ENCODE measurements at places on chromosomes 13 and 19.

GRCh38 chr13:24110011-24110410, 50.5 kb upstream of the SPATA13 start:
- no peak for DNase-seq

DNA sequence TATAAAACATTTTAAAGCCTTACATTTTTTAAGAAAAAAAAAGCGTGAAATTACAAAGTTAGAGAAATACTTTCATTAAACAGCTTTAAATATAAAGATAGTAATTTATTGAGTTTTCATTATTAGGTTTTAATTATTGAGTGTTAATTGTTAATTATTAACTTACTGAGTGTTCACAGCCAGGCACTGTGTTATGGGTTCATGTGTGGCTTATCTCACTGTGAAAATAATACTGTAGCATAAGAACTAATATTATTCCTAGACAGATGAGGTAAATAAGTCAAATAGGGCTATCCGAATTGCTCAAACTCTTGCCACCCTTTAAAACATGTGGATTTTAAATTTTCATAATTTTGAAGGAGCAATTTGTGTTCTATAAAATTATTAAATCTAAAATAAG, 956.1 kb upstream of the PCDH20 start:
- no peak for DNase-seq

GRCh38 chr13:111482126-111482525, 161.7 kb downstream of the TEX29 start:
- DNase-seq = no peak

GRCh38 chr13:89163096-89163495, 1491.9 kb downstream of the SLITRK5 start:
- no peak for DNase-seq

DNA sequence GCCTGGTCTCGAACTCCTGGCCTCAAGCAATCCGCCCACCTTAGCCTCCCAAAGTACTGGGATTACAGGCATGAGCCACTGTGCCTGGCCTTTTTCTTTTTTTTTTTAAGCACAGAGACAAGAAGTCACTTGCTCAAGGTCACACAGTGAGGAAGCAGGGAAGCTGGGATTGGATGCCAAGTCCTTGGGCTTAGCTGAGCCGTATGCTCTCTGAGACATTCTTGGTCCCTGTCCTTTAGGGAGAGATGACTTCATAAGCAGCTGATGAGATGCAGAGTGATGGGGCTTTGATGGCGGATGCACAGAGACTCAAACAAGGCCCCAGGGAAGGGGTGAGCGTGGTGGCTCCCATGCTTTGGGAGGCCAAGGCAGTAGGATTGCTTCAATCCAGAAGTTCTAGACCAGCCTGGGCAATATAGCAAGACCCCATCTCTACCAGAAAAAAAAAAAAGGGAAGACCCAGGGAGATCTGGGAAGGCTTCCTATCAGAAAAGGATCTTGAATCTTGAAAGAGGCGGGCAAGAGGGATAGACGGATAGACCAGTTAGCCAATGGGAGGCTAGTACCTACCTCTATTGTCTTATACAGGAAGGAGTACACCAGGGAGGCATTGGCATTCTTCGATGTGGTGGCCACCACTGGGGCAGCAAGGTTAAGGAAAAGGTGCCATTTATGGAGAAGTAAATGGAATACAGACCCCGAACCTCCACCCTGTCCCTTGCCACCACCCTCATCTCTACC, 3.9 kb downstream of the AP1M2 start:
- no peak for DNase-seq
